ENCODE measurements at places on chromosomes 7 and 10.
A peak's percentile ranks its signal among the peaks of the same experiment; 100 is the strongest.

DNA sequence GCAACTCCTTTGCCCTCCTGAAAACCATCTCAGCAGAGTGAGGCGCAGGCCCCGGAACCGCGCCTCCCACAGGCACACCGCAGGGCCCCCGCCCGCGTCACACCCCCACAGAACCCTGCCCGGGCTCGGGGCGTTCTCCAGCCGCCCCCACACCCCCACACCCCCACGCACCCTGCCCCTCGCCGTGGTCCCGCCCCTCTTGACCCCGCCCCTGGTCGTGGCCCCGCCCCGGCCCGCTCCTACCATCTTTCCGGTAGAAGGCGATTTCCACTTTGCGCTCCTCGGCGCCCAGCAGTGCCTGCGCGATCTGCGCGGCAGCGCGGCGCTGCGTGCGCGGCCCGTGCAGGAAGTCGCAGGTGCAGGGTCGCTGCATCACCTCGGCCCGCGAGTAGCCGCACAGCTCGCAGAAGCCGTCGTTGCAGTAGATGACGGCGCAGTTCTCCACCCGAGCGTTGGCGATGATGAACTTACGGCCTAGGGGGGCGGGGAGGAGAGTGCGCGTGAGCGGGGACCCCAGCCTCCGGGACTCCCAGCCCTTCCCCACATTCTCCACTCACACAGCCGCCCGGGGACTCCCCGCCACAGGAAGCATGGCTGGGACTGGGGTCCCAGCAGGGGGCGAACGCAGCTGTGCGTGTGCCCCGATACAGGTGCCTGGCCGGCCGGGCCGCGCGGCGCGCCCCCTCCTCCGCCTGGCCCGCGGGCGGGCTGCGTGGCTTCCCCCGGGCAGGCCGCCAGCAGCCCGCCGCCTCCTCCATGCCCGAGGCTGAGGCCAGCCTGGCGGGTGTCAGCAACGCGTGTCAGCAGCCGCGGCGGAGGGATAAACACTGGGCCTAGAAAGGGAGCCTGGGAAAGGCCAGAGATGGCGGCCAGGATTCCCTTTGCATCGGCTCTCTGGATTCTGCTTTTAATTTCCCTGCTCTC lies 3.4 kb downstream of the KCNH2 start:
- peak; percentile 93 for DNase-seq

GRCh38 chr7:156327474-156327873 lies 313.1 kb upstream of the RNF32 start:
- DNase-seq: no peak

- peak; percentile 76 for DNase-seq
These were observed 4.2 kb upstream of the UPP1 start for GRCh38 chr7:48084727-48085432.

DNA sequence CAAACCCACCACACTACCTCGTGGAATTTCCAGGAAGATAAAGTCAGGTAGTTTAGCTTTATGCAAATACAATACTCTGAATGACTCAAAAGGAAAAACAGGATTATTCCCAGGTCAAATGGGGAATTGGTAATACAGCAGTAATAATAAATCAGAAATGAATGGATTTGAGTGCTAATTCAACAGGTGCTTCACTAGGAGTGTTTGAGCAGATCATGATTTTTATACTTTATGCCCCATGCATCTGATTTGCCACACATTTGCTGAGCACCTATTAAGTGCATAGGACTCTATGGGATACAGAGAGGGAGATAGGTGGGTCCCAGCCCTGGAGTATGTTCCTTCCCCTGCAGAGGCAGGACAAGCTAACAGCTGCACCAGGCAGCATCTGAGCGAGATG lies 381.4 kb upstream of the PODXL start:
- DNase-seq: no peak

GRCh38 chr7:27164045-27164366 lies 1.3 kb downstream of the HOXA9 start:
- no peak for DNase-seq

DNA sequence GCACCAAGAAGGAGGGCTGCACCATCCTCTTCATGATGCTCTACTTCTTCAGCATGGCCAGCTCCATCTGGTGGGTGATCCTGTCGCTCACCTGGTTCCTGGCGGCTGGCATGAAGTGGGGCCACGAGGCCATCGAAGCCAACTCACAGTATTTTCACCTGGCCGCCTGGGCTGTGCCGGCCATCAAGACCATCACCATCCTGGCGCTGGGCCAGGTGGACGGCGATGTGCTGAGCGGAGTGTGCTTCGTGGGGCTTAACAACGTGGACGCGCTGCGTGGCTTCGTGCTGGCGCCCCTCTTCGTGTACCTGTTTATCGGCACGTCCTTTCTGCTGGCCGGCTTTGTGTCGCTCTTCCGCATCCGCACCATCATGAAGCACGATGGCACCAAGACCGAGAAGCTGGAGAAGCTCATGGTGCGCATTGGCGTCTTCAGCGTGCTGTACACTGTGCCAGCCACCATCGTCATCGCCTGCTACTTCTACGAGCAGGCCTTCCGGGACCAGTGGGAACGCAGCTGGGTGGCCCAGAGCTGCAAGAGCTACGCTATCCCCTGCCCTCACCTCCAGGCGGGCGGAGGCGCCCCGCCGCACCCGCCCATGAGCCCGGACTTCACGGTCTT lies 1.9 kb downstream of the FZD1 start:
- DNase-seq: no peak

DNA sequence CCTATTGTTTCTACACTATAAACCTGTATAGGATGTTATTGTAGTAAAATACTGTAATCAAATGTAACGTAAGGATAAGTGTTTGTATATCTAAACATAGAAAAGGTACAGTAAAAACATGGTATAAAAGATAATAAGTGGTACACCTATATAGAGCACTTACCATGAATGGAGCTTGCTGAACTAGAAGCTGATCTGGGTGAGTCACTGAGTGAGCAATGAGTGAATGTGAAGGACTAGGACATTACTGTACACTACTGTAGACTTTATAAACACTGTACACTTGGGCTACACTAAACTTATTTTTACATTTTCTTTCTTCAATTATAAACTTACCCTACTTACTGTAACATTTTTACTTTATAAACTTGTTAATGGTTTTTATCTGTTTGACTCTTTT lies 732.9 kb upstream of the LRRN3 start:
- no peak for DNase-seq

DNA sequence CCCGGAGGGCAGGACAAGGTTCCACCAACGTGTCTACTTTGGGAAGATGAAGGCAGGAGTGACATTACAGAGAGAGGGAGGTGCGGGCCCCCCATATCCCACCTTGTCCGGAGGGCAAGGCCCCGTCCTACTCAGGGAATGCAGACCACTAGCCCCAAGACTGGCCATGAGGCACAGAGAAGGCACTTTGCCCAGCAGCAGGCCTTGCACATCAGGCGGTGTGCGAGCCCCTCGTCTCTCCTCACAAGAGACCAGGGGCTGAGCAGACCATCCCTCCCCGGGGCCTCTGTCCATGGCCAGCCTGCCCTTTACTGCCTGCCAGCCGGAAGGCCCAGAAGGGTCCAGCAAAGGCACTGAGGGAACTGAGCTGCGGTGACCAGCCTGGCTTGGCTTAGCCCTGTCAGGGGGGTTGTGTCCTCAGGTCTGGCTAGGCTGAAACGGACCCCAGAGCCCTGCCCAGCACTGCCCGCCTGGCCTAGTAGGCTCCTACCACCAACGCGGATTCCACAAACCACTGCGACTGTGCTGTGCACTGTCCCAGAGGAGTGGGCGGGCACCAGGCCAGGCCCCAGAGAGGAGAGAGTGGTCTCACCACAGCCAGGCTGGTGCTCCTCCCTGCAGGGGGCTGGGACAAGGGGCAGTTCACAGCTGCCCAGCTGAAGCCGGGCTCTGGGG lies 16.7 kb downstream of the CAMK2B start:
- DNase-seq: no peak

GRCh38 chr10:12782537-12782936 lies 219.0 kb downstream of the CCDC3 start:
- peak; percentile 41 for DNase-seq

DNA sequence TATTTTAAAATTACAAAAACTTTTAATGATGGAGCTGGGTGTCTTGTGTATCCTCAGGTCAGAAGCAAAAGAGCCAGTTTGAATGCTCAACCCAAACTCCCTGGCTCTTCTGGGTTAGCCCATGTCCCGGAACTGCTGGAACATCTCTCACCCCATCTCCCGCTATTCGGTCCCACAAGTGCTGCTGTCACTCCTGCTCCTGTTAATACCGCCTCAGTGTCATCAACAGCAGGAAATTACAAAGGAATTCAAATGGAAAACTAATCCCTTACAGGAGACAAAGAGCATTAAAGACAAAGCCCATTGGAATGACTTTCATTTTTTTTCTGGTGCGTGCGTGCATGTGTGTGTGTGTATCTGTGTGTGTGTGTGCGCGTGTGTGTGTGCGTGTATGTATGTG lies 112.0 kb upstream of the C7orf33 start:
- DNase-seq: no peak

DNA sequence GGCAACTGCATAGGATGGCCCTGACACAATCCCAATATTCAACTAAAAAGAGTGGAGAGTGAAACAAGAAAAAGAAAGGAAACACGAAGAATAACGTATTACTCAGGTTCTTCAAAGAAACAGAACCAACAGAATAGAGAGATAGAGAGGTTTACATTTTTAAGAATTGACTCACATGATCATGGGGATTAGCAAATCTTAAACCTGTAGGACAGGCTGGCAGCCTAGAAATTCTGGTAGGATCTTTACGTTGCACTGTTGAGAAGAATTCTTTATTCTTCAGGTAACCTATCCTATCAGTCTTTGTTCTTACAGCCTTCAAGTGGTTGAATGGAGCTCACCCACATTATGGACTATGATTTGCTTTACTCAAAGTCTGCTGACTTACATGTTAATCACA lies 103.9 kb downstream of the AASS start:
- DNase-seq: no peak

DNA sequence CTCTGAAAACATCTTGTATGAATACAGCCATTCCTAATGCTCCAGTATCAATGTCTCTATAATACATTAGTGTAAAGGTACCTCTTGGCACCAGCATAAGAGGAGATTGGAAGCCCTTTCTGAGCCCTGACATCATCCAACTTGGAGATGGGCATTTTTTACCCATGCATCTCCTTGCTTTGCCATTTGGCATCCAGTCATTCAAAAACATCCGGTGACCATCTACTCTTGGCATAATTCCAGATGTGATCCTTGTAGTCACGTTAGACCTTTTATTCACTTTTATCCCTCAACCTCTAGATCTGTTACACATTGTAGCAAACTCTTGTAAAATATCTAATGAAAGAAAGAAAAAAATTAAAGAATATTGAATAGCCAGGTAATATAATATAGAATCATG lies 17.9 kb upstream of the SGMS1 start:
- DNase-seq: no peak

DNA sequence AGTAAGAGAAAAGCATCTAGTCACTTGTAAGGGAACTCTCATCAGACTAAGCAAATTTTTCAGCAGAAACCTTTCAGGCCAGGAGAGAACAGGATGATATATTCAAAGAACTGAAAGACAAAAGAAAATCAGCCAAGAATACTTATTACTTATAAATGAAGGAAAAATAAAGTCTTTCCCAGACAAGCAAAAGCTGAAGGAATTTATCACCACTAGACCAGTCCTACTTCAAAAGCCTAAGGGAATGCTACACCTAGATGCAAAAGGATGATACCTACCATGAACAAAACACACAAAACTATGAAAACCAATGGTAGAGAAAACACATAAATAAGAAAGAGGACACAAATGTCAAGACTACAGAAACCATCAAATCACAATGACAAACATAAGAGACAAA lies 126.6 kb upstream of the ABCB5 start:
- DNase-seq: no peak

GRCh38 chr7:120442838-120443237 lies 169.9 kb downstream of the KCND2 start:
- no peak for DNase-seq

GRCh38 chr10:115026056-115026745 lies 67.0 kb upstream of the ATRNL1 start:
- no peak for DNase-seq

DNA sequence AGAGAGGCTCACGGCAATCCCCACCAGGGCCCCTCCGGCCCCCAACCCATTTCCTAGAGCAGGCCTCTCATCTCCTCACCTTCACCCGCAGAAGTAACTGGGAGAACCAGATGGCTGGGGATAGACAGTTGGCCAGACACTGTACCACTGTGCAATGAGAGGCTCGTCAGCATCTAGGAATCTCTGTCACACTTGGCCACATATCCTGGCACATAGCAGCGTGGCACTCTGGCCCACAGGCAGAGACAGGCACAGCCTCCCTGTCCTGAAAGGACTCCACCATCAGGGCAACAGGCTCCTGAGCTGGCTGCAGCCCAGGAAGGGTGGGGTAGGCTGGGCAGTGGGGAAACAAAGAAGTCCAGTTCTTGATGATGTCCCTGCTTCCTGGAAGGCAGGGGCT lies 45.8 kb downstream of the C10orf143 start:
- no peak for DNase-seq

GRCh38 chr10:128776673-128777252 lies 650.5 kb upstream of the MKI67 start:
- DNase-seq: no peak

GRCh38 chr10:126146771-126147170 lies 241.5 kb downstream of the ADAM12 start:
- no peak for DNase-seq

DNA sequence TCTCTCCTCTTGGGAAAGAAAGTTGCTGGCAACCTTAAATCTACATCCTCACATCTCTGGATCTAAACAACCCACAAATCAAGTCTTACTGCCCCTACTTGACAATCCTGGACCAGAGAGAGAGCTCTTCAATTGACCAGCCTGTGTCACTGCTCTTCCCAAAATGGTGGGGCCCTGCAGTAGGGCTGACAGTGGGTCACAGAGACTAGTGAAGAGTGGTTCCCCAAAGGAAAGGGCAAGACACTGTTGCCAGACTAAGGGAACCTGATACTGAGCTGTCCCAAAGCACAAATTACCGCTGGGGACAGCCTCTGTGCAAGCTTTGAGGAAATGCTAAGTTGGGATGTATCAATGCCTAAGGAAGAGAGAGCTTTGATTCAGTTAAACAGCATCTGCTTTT lies 4.5 kb upstream of the GPRIN2 start:
- DNase-seq: no peak

- DNase-seq: no peak
These were observed 30.6 kb downstream of the ADARB2 start for GRCh38 chr10:1706711-1707110.

GRCh38 chr10:62861507-62861906 lies 45.3 kb upstream of the EGR2 start:
- no peak for DNase-seq

DNA sequence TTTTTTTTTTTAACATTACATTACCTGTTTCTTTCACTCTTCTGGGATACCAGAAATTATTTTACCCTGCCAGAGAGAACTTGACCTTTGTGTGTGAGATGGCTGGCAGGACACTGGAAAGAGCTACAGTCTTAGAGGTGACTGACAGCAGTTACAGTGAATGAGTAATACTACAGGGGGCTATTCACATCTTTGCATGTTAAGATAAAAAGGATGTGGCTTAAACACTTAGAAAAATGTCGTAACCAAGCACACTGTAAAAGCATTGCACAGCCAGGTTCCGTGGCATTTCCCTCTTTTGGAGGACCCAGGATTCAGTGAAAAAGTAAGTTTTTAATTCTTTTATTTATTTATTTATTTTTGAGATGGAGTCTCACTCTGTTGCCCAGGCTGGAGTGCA lies 18.8 kb upstream of the TBC1D12 start:
- no peak for DNase-seq
